ENCODE measurements at places on chromosomes 12 and 14. TPM values are rescaled to one million over a fixed set of nuclear protein-coding genes. Genes with fewer than 3 reads are reported as not detected.

DNA sequence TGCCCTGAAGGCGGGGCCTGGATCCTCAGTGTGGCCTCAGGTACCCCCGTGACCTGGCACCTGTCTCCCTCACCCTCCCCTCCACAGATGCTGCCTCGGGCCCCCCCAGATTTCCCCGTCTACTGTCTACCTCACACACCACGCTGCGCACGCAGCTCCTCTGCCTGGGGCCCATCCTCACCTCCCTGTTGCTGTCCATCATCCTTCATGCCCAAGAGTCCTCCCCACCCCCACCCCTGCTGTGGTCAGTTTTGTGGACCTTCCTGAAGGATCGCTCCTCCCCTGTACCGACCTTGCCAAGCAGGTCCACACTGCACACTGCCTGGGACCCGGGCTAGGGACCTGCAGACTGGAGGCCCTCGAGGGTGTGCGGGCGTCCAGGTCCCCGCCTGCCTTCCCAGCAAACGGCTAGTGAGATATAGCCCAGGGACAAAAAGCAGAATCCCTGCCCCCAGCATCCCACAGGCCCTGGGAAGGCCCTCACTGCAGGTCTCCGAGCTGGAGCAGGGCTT, 197.4 kb upstream of the DIO3 start:
- DNase-seq = no peak

- no peak for DNase-seq
Observed at GRCh38 chr12:76943008-76943407, 64.2 kb upstream of the CSRP2 start.

The AQP2 gene
- total RNA-seq = 0.05 TPM

DNA sequence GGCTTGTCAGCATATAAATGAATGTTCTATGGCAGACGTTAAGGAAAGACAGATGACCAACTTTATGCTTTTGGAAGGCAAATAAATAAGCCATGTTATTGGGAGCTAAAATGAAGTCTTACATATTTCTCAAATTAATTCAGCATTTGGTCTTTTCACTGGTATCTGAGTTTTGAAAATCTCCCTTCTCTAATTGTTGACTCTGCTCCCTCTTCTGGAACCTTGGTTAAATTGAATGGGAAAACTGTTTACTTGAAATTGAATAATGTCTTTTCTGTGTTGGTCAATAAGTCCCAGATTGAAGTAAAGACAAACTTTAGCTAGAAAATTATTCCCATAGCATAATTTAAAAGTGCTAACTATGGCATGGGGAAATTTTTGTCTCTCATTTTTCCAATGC, 38.7 kb downstream of the LGR5 start:
- DNase-seq = no peak

DNA sequence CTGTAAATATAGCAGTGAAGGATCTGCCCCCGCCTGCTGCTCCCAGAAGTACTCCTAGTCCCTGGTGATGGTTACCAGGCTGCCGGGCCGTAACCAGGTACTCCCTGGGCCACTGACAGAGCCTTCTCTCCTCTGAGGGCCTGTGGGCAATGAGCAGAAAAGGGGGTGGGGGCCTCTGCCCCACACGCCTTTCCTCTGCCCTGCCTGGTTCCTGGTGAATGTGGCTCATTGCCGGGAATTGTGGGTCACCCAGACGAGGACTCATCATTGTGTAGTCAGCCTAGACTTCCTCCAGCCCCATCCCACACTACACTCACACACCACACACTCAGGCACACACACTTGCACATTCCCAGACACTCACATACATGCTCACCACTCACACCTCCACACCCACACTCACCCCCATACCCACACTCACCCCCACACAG, 35.7 kb upstream of the ACTN1 start:
- no peak for DNase-seq

DNA sequence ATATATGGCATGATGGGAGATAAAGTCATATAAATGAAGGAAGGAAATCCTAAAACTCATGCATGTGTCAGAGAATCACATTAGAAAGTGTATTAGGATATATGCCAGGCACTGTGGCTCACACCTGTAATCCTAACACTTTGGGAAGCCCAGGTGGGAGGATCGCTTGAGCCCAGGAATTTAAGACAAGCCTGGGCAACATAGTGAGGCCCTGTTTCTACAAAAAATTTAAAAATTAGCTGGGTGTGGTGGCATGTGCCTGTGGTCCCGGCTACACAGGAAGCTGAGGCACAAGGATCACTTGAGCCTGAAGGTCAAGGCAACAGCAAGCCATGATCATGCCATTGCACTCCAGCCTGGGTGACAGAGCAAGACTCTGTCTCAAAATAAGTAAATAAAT, 130.3 kb upstream of the ARID2 start:
- DNase-seq = no peak

- DNase-seq = no peak
Observed at GRCh38 chr12:118590406-118591150, 214.2 kb downstream of the SUDS3 start.

- DNase-seq = no peak
Observed at GRCh38 chr12:62191491-62192179, 68.6 kb upstream of the USP15 start.

GRCh38 chr14:75904311-75904710, 77.5 kb downstream of the TGFB3 start:
- no peak for DNase-seq

DNA sequence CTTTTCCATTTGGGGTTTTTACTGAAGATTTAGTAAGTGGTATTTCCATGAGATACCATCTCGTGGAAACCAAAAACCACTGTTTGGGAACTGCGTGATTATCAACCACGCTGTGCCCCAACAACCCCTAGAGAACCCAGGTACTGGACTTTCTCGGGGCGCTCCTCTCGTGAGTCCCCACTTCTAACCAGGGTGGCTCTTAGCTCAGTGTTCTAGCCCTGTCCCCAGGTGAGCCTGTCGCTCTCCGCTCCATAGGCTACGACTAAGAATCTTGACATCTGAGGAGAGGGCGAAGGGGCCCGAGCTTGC, 686 bp downstream of the MCRS1 start:
- no peak for DNase-seq

DNA sequence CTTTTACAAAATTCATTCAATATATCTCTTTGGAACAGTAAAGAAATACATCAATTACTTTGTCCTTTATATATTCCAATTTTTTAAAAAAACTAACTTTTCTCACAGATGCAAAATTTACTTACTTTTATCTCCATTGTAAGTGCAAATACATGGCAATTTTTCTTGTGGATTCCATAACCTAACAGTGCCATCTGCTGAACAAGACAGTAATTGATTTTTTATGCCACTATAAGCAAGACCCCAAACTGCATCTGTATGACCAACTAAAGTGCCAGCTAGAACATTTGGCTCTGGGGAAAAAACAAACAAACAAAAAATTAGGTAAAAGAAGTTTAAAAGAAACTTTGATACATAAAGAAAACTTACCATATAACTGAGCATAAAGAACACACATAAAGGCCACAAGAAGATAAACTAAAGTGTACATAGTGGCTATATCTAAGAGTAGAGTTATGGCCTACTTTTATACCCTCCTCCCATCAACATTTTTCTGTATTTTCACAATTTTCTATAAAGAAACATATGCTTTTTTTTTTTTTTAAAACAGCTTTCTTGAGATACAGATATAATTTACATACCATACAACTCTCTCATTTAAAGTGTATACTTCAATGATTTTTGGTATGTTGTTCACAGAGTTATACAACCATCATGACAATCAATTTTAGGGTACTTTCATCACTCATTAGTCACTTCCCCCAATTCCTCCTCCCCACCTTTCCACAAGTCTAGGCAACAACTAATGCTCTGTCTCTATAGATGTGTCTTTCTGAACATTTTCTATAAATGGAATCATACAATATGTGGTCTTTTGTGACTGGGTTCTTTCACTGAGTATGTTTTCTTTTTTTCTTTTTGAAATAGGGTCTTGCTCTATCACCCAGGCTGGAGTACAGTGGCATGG, 32.6 kb downstream of the COCH start:
- DNase-seq = no peak

GRCh38 chr12:106910202-106910601, 45.5 kb upstream of the TMEM263 start:
- DNase-seq = no peak

The AQP5 gene
- 0.09 TPM for total RNA-seq

- DNase-seq = no peak
Observed at GRCh38 chr12:130483616-130484180, 146.0 kb downstream of the PIWIL1 start.

The COX8C gene
- not detected for total RNA-seq

- DNase-seq = no peak
Observed at GRCh38 chr12:1977588-1977987, 26.7 kb downstream of the DCP1B start.

- DNase-seq = no peak
Observed at GRCh38 chr14:92105893-92106142, 564 bp downstream of the ATXN3 start.

- no peak for DNase-seq
Observed at GRCh38 chr14:102579696-102580549, 12.5 kb upstream of the RCOR1 start.

- DNase-seq = no peak
Observed at GRCh38 chr14:56744016-56744415, 66.3 kb downstream of the OTX2 start.

The IL22 gene
- 0.38 TPM for total RNA-seq

DNA sequence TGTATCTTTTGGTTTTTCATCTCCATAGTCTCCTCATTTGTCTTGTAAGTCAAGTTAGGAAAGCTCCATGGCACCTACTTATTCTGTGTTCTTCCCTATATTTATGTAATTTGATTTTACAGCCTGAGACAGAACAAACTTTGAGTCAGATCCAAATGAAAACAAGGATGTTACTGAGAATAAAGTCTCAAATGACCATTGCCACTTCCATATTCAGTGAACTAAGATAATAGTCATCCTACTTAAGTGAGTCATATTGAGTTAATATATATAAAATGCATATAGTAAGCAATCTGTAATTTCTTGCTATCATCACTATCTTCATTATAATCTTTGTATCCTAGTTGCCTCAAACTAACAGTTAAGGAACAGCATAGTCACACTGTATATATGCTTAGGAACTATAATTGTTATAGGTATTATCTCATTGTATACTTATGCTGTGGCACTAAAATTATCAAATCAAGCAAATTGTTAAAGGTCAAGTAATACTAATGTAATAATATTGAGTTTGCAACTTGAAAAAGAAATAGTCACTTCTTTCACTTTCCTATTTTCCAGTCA, 30.8 kb downstream of the TMTC3 start:
- no peak for DNase-seq

The NXPH4 gene
- total RNA-seq = 0.14 TPM

DNA sequence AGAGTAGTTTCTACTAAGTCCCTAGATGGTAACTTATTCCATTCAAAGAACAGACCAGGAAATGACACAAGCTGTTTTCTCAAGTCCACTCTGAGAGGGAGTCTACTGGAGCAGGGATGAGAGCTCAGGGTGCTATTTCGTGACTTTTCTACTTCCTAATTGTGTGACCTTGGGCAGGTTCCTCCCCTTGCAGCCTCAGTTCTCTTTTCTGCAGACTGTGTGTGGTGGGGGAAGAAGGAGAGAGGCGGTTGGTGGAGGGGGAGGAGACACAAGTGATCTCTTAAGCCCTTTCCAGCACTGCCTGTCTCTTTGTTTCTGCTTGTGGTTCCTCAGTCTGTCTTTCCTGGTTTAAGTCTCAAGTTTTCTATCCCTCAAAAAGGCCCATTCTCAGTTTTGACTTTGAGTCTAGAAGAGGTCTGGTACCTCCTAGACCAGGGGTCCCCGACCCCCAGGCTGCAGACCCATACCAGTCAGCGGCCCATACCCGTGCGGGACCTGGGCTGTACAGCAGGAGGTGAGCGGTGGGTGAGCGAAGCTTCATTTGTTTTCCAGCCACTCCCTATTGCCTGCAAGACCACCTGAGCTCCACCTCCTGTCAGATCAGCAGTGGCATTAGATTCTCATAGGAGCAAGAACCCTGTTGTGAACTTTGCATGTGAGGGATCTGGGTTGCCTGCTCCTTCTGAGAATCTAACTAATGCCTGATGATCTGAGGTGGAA, 10.7 kb downstream of the FGF6 start:
- no peak for DNase-seq

The ARHGEF40 gene
- 6.9 TPM for total RNA-seq

DNA sequence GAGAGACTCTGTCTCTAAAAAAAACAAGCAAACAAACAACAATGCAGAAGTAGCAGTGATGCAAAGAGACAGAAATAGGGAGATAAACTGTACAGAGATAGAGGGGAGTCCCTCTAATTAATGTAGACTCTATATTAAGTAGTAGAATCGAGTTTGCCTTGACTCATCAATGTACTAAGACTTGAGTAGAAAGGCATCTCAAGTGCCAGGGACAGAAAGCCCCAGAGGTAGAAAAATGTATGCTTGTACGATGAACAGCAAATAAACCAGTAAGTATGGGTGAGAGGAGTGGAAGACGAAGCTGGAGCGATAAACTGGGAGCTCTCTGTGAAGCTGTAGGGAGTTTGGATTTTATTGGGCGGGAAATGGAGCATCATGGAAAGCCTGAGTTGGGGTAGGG, 208.2 kb downstream of the SSPN start:
- no peak for DNase-seq

DNA sequence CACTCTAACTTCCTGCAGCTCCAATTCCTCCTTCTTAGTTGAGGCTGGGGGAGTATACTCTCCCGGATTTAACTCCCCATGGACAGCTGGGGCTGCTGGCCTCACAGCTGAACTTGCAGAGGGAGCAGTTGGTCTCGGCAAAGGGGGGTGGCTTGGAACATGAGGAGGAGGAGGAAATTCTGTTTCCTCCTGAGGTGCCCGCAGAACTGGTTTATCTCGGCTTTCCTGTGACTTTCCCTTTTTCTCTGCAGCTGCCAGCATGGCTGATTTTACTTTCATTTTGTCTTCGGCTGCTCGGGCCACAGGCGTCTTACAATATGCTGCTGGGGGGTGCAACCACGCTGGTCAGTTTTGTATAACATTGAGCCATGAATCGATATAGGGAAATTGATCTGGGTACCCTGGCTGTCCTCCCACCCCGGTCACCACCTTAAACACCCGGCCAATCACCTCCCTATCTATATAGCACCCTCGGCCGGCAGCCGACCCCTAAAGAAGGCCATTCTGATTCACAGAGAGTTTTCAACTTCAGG, 1317.6 kb downstream of the TMEM121 start:
- DNase-seq = no peak

DNA sequence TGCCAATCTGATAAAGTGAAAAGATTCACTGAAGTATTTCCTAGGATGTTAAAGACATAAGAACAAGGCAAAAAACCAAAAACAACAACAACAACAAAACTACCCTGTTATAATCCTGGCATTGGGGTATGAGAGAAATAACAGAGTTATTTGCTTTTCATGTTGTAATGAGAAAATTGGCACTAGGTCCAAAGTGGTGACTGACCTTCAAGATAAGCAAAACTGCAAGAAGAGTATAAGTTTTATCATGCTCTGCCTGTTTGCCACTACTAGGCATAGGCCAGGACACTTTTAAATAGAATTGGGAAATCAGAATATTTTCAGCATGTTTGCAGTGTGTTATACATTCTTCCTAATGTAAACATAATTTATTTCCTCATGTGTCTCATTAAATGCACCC, 140.1 kb upstream of the CPM start:
- no peak for DNase-seq

The CRIP1 gene
- 108 TPM for total RNA-seq

The DACT1 gene
- total RNA-seq = 9.3 TPM

The PLCZ1 gene
- total RNA-seq = not detected

The CABP1 gene
- total RNA-seq = 0.24 TPM
